ENCODE measurements at places on chromosomes 5 and 9. TPM values are rescaled to one million over a fixed set of nuclear protein-coding genes. Genes with fewer than 3 reads are reported as not detected.

- H3K27ac ChIP-seq = no peak overlapping the region
- no peak overlapping the region for H3K4me3 ChIP-seq
- no peaks in the 10 kb centered on the region for H3K36me3 ChIP-seq
- peaks cover 5% of the 10 kb centered on the region for H3K27me3 ChIP-seq
- no peak for DNase-seq
These were observed 1.0 kb upstream of the HCN1 start for GRCh38 chr5:45697201-45697600.

DNA sequence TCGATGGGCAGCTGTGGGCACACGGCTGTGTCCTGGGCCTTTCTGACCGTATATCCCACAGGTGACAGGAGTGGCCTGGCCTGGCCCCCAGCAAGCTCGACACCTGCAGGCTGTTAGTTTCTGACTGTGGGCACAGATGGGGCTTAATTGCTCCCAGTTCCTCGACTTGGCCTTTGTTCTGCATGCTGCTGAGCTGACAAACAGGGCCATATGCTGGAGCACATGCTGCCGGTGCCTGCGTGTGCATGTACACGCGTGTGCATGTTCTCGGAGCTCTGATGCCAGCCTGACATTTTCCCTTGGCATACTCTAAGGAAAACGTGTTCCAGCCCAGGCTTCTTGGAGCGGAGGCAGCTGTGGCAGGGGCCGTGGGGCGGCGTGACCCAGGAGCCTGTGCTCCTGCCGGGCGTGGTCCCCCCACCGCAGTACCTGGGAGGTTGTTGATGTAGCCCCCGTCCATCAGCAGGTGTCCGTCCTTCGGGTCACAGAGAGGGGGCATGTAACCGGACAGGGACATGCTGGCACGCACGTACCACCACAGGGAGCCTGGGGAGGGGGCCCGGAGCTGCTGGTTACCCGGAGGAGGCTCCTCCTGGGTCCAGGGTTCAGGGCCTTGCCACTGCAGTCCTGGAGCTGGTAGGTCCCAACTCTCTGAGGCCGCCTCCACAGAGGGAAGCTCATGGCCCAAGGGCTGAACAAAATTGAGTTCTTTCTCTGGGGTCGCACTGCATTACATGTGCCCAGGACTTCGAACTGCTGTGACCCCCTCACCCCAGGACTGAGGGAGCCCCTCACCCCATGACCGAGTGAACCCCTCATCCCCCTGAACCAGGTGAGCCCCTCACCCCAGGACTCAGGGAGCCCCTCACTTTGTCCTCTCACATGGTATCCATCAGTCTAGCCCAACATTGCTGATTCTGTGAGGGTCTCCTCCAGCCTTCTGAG lies 4.1 kb upstream of the NSMF start:
- no peaks in the 10 kb centered on the region for H3K36me3 ChIP-seq
- H3K27ac ChIP-seq = no peak overlapping the region
- H3K4me3 ChIP-seq = no peak overlapping the region
- peaks cover 39% of the 10 kb centered on the region for H3K4me1 ChIP-seq
- H3K27me3 ChIP-seq = no peaks in the 10 kb centered on the region

DNA sequence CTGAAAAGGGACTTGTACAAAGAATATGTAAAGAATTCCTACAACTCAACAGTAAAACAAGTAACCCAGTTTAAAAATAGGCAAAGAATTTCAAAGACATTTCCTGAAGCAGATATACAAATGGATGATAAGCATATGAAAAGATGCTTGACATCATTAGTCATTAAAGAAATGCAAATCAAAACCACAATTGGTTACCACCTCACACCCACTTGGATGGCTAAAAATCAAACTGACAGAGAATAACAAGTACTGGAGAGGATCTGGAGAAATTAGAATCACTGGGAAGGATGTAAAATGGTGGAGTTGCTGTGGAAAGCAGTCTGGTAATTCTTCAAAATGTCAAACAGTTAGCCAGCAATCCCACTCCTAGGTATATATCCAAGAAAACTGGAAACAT lies 12.5 kb upstream of the FOXE1 start:
- no peaks in the 10 kb centered on the region for H3K36me3 ChIP-seq
- no peaks in the 10 kb centered on the region for H3K27me3 ChIP-seq
- H3K27ac ChIP-seq = no peak overlapping the region
- no peaks in the 10 kb centered on the region for H3K4me1 ChIP-seq
- DNase-seq = no peak

The SPATA31A5 gene
- not detected for total RNA-seq

- H3K4me3 ChIP-seq = no peak overlapping the region
- H3K4me1 ChIP-seq = no peaks in the 10 kb centered on the region
- no peaks in the 10 kb centered on the region for H3K36me3 ChIP-seq
- no peaks in the 10 kb centered on the region for H3K27me3 ChIP-seq
These were observed 540.5 kb upstream of the CDH18 start for GRCh38 chr5:20528471-20528870.

The WDR5 gene
- total RNA-seq = 15.4 TPM

DNA sequence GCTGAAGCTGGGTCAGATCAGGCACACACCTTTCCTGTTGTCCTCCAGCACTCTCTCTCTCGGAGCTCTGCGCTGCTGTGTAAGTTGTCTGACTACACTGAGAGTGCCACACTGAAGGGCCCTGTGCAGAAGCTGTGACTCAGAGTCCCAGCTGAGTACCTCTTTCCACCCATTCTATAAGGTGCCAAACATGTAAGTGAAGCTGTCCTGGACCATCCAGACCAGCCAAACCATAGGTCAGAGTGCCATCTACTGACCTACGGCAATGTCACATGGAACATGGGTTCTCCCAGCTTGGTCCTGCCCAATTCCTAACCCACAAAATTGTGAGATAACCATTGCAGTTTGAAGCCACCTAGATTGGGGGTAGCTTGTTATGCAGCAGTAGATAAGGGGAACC lies 68.2 kb downstream of the ADCY2 start:
- no peak for DNase-seq
- H3K27ac ChIP-seq = no peak overlapping the region
- no peaks in the 10 kb centered on the region for H3K4me1 ChIP-seq
- H3K4me3 ChIP-seq = no peak overlapping the region
- no peaks in the 10 kb centered on the region for H3K36me3 ChIP-seq

The TLR4 gene
- 0.34 TPM for total RNA-seq

DNA sequence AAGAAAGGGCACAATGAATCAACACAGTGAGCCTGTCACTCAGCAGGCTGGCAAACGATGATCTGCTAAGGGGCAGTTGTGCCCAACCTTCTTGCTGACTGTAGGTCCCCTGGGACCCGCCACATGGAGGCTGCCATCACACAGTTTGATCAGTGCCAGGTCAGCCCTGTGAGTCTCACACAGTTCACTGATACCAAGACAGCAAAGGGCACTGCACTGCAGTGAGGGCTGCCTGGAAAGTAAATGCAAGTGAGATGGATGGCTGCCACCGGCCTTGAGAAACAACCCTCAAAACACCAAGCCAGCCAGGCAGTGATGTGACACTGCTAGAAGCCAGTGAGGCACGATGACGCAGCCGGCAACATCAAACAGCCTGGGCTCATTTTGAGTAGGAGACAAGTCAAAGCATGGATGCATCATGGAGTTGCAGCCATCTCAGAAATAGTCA lies 30.3 kb downstream of the FOXD1 start:
- H3K27me3 ChIP-seq = peaks cover 7% of the 10 kb centered on the region
- H3K36me3 ChIP-seq = no peaks in the 10 kb centered on the region
- H3K27ac ChIP-seq = no peak overlapping the region
- no peaks in the 10 kb centered on the region for H3K4me1 ChIP-seq
- no peak overlapping the region for H3K4me3 ChIP-seq
- no peak for DNase-seq

The C8G gene
- total RNA-seq = not detected

GRCh38 chr9:35937227-35937626 lies 20.7 kb downstream of the OR2S2 start:
- no peak for DNase-seq
- no peaks in the 10 kb centered on the region for H3K4me1 ChIP-seq
- H3K27ac ChIP-seq = no peak overlapping the region
- H3K36me3 ChIP-seq = no peaks in the 10 kb centered on the region
- no peaks in the 10 kb centered on the region for H3K27me3 ChIP-seq

- DNase-seq = no peak
- H3K27me3 ChIP-seq = no peaks in the 10 kb centered on the region
- H3K4me3 ChIP-seq = no peak overlapping the region
- no peaks in the 10 kb centered on the region for H3K4me1 ChIP-seq
- H3K36me3 ChIP-seq = peaks cover 46% of the 10 kb centered on the region
These were observed 41.8 kb downstream of the CAMSAP1 start for GRCh38 chr9:135865531-135865930.

- peaks cover 7% of the 10 kb centered on the region for H3K4me1 ChIP-seq
- no peak overlapping the region for H3K27ac ChIP-seq
- no peak overlapping the region for H3K4me3 ChIP-seq
- no peak for DNase-seq
- no peaks in the 10 kb centered on the region for H3K27me3 ChIP-seq
These were observed 64.2 kb upstream of the GNE start for GRCh38 chr9:36322462-36322861.

DNA sequence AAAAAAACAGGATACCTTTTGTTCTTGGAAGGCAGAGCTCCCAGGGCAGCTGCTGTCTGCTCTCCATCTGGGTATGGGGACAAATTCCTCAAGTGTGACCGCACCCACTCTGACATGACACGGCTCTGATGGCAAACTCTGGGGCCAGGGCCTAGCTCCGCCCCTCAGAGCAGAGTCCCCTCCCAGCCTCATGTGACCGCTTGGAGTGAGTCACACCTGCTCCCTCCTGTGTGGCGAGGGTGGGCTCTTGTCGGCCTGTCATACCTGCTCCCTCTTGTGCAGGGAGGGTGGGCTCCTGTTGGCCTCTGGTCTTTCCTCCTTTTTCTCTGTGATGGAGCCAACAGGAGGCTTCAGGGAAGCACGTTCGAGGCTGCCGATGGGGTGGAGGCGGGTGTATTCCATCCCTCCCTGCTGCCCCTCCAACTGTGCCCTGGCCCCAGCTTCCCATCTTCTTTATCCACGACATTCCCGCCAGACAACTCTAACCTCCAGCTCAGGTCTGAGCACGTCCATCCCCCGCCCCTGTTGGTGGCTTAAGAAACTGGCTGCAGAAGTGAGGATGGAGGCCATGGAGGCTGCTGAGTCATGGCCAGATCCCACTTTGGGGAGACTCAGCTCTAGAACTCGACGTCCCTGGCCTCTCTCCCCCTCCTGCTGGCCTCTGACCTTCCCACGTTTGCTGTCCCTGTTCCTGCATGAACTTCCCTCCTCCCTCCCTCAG lies 65.3 kb downstream of the OLFM1 start:
- no peaks in the 10 kb centered on the region for H3K36me3 ChIP-seq
- H3K4me1 ChIP-seq = no peaks in the 10 kb centered on the region
- H3K4me3 ChIP-seq = no peak overlapping the region
- no peak for DNase-seq
- H3K27me3 ChIP-seq = peaks cover 53% of the 10 kb centered on the region
- H3K27ac ChIP-seq = no peak overlapping the region

DNA sequence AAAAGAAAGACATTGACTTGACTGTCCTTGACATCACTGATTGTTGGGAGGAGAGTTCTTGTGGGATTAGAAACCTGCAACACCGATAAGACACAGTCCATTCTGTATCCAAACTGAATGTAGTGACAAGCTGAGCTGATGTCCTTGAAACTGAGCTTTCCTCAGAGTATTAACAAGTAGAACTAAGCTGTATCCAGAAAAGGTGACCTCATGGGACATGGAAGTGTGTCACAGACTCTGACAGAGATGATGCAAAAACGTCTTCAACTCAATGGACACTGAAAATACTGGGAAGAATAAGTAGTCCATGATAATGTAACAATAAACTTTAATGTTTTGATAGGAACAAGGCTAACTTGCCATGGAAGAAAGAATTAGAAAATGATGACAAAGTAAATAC lies 690.1 kb downstream of the CDH18 start:
- no peak overlapping the region for H3K27ac ChIP-seq
- no peak overlapping the region for H3K4me3 ChIP-seq
- H3K4me1 ChIP-seq = no peaks in the 10 kb centered on the region
- no peak for DNase-seq

DNA sequence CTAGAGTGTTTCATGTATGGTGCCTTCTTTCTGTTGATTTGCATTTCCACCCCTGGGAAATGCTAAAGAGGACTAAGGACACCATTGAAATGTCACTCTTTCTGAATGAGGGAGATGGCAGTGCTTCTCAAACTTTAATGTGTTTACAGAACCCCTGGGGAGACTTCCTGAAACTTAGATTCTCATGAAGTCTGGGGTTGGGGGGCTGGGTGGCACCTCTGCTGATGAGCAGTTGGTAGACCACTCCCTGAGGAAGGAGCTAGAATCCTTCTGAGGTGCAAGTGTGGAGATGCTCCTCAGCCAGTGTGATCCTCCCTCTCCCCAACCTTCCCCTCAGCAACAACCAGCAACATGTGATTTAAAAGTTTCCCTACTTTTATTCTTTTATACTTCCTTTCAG lies 546.8 kb downstream of the LRRC70 start:
- no peaks in the 10 kb centered on the region for H3K27me3 ChIP-seq
- H3K27ac ChIP-seq = no peak overlapping the region
- H3K36me3 ChIP-seq = no peaks in the 10 kb centered on the region
- H3K4me3 ChIP-seq = no peak overlapping the region
- H3K4me1 ChIP-seq = no peaks in the 10 kb centered on the region

All from esophagus squamous epithelium (tissue), 5 donors.